Mesothelial cell of epicardium (in vitro differentiated cells): ENCODE measurements at places on chromosomes 16 and 17.

- no peak for DNase-seq
Observed at GRCh38 chr16:11551842-11552241, 34.9 kb downstream of the LITAF start.

DNA sequence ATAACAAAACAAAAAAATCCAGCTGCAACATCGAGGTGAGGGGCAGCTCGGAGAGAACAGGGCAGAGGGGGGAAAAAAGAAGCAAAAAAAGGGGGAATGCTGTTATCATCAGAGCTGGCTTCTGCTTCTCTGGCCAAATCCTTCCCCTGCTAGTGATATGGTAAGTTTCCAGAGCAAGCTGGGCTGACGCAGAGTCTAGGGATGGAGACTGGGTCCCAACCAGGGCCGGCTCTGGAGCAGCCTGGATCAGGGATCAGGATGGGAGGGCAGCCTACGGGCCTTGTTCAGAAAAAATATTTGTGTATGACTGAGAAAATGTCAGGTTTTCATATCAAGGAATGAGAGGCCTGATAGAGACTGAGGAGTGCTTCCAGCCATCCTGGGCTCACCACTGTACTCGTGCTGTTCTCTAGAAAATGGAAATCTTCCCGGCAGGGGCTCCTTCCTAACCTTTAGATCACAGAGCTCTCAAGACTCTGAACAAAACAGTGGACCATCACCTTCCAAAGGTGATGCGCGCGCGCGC, 726 bp upstream of the C1QTNF1 start:
- DNase-seq = no peak

DNA sequence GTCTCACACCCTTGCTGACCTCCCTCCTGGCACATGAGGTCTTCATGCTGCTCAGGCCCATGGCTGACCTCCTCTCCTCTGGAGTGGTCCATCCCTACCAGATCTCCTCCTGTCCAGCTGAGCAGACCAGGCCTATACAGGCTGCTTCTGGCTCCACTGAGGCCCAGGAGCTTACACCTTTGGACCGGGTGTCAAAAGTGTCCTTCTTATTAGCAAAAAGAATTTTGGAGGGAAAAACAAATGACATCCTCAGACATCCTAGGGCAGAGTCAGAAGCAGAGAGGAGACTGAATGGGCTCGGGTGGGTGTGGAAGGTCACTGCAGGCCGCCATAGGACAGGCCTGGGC, 38.1 kb downstream of the WSB1 start:
- DNase-seq = no peak

GRCh38 chr16:78957317-78958100, 643.0 kb downstream of the MAF start:
- no peak for DNase-seq

- DNase-seq = no peak
Observed at GRCh38 chr17:69427486-69428197, 13.1 kb downstream of the MAP2K6 start.

DNA sequence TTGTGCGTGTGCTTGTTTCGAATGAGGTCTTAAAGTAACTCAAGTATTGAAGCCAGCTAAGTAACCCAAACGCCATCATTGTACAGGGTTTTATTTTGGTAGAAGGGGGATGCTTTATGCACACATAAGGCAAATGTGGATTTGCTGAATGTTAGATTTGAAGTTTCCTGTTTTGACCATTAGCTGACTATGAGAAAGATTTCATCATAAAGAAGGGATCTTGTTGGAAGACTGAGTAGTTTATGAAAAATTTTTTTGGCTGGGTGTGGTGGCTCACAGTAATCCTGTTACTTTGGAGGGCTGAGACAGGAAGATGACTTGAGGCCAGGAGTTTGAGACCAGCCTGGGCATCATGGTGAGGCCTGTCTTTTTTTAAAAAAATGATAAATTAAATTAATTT, 10.0 kb upstream of the ZFP3 start:
- no peak for DNase-seq

DNA sequence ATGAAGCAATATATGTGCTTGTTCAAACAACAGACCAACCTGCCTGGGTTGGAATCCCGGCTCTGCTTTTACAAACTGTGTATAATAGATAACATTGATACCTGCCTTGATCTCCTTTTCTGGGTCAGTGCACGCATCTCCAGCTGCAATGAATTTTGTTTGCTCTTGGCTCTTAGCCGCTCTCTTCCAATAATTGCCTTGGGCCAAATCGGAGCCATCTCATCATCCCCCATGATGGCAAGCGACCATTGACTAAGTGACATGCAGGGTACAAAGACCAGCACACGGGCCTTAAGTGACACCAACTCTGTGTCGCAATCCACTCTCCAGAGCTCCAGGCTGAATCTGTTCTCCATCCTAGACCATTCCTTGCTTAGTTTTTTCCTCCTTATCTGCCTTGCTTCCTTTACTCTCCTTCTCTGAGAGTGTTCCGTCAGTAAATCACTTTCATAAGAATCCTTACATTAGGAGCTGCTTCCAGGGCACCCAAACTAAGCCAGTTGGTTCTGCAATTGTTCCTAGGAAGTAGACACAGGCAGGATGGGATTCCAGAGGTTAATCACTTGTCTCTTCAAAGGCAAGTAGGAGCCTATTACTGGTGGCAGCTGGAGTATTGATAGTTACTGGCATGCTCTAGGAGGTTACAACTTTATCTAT, 134.2 kb downstream of the ABCA8 start:
- no peak for DNase-seq

GRCh38 chr17:8574687-8575086, 55.8 kb downstream of the MYH10 start:
- DNase-seq = no peak

DNA sequence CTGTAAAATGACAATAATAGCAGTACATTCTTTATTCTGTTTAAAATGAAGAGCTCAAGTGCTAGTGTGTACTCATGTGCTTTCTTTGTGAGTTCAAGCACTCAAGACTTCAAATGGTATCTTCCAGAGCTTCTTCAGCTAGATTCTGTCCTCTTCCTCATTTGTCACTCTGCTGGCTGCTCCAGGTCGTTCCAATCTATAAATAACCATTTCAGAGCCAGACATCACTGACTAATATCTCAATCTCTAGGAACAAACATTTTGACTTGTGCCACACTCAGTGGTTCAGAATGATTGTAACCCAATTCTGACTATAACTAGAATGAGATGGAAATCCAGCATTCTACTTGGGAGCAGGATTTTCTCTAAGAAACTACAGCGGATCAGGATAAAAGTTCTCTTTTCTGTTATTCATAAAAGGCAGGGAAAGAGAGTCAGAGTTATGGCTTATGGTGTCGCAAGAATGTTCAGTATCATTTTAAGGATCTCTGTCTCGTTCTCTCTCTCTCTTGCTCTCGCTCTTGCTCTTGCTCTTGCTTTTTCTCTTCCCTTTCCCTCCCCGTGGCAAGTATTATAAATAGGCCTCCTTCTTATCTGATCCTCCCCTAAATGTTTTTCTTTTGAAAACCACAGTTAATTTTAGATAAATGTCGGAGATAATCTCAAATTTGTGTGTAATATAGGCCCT, 116.3 kb upstream of the MAF start:
- DNase-seq = no peak

- DNase-seq = no peak
Observed at GRCh38 chr17:27771586-27771985, 28.7 kb downstream of the NOS2 start.

DNA sequence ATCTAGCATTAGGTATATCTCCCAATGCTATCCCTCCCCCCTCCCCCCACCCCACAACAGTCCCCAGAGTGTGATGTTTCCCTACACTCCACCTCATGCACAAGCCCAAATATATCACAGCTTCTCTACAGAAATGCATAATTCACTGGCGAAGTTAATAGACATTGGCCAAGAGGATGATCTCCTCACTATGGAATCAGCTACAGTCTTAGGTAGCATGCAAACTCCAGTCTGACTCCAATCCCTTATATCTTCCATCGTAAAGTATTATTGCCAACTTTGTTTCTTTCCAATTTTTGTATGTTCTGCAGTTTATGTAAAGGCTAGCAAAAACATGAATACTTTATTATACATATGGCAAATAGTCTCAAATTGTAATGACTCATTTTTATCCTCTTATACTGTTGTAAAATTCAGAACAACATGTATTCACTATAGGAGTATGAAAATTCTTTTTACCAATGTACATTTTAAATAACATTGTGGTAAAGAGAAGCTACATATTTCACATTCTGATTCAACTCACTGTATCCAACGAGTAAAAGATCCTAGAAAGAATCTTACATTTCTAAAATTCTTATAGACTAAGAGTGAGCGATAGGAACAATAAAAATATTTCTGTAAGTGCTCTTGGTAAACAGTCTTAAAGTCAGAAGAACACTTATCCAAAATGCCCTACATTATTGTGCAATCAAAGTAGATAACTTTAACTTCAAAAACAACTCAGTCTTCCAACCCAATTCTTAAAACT, 871 bp downstream of the ABCA8 start:
- no peak for DNase-seq

GRCh38 chr17:33416131-33416530, 123.0 kb upstream of the ASIC2 start:
- no peak for DNase-seq

DNA sequence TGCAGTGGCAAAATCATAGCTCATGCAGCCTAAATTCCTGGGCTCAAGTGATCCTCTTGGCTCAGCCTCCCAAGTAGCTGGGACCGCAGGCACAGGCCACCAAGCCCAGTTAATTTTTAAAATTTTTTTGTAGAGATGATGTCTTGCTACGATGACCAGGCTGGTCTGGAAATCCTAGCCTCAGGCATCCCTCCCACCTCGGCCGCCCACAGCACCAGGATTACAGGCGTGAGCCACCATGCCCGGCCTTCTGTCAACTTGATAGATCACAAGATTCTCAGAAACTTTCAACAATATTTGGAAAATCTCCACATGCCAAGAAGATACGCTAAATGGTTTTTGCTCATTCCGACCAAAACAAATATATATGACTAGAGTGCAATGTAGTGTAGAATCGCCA, 111.0 kb downstream of the ADCY9 start:
- no peak for DNase-seq

GRCh38 chr17:36089339-36089865, 541 bp downstream of the CCL3 start:
- DNase-seq = no peak

GRCh38 chr17:31390748-31391495, 553 bp upstream of the RAB11FIP4 start:
- no peak for DNase-seq

- no peak for DNase-seq
Observed at GRCh38 chr17:56222255-56222654, 69.0 kb downstream of the ANKFN1 start.

GRCh38 chr17:35069311-35069710, 5.8 kb upstream of the RFFL start:
- no peak for DNase-seq

DNA sequence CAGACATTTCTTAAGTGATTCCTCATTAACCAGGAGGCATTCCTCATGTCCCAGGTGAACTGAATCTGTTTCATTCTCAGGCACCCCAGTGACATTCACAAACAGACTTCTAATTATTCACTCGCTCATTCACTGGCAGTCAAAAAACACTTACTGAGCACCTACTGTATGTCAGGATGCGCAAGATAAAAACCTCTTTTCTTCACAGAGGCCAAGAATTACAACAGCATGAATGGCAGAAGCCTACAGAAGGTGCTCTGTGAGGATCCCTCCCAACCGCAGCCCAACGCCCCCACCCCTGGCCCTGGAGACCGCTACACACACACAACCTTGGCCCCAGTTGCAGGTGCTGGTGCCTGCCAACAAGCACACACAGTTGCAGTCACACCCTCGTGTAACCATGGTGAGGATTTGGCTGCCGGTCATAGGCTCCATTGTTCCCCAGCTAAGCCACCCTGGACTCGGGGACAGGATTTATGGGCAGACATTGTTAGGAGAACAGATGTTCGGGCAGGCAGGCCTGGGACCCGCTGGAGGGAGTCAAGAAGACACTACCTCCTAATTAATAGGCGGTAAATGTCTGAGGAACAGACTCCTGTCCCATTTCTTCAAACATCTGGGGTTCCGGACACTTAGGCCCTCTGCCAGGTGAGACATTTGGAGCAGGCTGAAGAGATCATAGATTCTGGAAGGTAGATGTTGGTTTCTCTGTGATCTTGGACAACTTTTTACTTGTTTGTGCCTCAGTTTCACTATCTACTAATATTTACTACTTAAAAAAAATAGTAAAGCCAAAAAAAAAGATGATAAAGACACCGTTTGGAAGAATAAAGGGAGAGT, 43.2 kb downstream of the CUEDC1 start:
- DNase-seq = no peak

GRCh38 chr16:13238182-13238581, 336.8 kb downstream of the SHISA9 start:
- no peak for DNase-seq

DNA sequence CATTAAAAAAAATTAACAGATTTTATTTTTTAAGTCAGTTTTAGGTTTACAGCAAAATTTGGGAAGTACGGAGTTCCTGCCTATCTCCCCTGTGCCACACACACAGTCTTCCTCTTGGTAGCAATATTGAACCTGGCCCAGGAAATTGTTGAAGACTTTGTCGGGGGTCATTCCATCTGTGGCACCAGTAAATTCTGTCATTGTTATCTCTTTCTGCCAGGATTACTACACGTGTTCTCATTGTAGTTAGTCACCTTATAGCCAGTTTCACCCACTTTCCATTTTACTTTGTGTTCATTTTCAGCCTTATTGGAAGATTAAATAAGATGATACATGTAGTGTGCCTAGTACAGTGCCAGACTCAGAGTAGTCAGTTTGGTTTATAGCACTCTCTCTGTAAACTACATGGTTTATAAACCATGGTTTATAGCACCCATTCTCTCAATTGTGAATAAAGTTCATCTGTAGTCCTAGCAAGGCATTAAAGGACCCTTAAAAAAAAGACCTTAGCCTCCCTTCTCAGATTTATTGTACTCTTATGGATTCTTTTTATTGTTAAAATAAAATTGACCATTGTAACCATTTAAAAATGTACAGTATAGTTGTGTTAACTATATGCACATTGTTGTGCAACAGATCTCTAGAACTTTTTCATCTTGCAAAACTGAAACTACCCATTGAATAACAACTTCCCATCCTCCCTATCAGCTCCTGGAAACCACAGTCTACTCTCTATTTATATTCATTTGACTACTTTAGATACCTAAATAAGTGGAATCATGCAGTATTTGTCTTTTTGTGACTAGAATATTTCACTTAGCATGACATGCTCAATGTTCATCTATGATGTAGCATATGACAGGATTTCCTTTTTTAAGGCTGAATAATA, 36.1 kb downstream of the NLK start:
- DNase-seq = no peak

- DNase-seq = no peak
Observed at GRCh38 chr16:81499576-81500380, 55.2 kb downstream of the CMIP start.
